ENCODE measurements at places on chromosomes 7 and 10.

DNA sequence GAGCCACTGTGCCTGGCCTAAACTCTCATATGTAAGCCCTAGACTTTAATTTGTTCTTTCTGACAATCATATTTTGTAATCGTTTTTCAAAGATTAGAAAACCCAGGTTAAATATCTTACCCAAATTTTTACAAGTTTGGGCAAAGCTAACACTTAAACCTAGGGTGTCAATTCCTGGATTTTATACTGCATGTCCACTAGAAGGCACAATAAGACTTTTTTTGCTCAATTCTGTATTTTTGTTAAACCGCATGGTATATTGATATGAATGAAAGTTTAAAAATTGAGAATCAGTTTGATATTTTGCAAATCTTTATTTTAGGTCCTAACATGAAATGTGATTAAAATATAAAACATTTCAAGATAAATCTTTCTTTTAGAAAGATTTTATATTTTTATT is 29.3 kb downstream of the DYNC2I1 start:
- no peak for DNase-seq

DNA sequence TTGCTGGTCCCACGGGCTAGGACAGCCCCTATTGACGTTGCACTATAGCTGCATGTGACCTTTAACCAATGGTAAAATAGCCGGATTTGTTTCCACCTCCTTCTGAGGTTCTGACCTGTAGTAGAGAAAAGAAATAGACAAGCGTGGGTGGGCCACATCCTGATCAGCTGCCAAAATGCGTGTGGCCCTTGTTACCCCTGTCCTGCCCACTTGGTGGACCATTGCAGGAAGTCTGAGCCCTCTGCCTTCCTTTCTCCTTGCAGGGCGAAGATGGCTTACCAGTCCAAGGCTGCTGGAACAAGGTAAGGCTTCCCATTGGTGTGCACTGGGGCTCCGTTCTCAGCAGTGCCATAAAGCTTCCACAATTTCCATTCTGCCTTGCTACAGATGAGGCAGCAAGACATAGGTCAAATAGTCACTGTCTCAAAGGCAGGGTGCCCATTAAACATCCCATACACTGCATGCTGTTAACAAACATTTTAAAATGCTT is 95.9 kb upstream of the MACROH2A2 start:
- no peak for DNase-seq

- DNase-seq: no peak
These were observed 18.8 kb upstream of the SMNDC1 start for GRCh38 chr10:110323503-110323902.

- no peak for DNase-seq
These were observed 27.1 kb downstream of the PCGF5 start for GRCh38 chr10:91247360-91248111.

DNA sequence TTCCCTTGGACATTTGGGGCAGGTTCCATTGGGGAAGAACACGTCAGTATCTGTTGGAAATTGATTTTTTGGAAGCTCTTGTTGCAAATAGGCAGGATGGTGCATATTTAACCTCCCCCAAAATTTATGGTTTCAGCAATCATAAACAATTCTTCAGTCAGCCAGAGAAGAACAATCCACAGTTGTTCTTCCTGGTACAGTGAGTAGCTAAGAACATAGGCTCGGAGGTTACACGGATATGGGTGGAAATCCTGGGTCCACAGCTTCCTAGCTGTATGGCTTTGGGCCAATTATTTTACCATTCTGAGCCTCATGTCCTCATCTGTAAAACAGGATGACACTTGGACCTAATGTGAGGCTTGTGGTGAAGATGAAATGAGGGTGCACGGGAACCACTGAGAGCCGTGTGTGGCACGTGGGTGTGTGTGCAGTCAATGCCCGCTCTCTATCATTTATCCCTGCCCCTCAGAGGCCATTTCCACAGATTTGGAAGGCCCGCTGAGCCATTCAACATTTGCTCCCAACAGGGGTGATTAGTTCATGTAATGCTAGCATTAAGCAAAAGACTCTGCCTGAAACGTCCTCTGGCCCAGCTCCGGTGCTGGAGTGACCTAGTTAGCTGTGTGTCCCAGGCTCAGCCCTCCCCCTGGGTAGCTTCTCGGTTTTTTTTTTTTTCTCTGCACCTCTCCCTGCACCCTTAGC is 9.7 kb downstream of the CAMK1D start:
- no peak for DNase-seq

GRCh38 chr7:39027491-39027890 is 49.8 kb downstream of the POU6F2 start:
- no peak for DNase-seq

GRCh38 chr10:82402906-82403401 is 528.0 kb downstream of the NRG3 start:
- DNase-seq: no peak

- no peak for DNase-seq
These were observed 121.2 kb downstream of the WDFY4 start for GRCh38 chr10:48805848-48806247.

DNA sequence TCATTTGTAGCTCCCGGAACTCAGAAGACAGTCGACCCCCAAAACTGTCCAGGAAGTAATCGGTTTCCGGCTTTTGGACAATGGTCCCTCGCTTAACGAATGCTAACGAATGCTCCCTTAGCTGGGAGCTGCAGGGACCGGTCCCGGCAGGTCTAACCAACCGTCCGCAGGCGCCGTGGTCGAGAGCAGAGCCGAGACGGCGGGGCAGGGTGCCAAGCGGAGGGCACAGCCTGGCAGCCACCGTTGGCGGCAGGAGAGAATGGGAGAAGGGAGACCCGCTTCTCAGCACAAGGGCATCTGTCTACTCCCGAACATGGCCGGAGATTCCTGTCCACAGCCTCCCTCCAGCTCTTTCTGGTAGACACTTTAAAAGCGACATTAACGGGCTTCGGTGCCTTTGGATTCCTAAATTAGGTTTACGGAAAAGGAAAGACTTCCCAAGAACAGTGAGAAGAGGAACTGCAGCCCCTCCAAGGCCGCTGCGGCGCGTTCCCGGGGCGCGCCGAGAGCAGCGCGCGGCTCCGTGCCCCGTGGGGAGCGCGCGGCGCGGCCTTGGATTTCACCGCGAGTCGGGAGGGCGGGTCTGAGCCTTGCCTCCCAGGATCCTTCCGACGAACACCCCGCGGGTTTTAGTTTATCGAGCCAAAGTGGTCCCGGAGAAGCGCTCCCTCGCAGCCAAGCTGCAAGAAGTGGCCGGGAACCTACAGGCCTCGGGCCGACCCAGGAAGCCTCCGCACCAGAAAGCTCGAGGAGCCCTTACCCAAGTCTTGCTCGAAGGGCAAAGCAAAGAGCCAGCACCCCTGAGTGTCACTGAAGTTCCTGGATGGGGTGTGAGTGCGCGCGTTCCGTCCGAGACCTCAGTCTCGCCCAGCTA is 3.6 kb upstream of the TBX20 start:
- no peak for DNase-seq
